ENCODE measurements at places on chromosomes 5 and 9. TPM values are rescaled to one million over a fixed set of nuclear protein-coding genes. Genes with fewer than 3 reads are reported as not detected.

TBC1D2 gene
- total RNA-seq, result 2.9 TPM

TNC gene
- total RNA-seq, result 0.05 TPM

FOXD1 gene
- not detected for total RNA-seq

ARPC5L gene
- total RNA-seq, result 36.8 TPM

ADAMTSL2 gene
- 1.3 TPM for total RNA-seq

SMC5 gene
- 38.1 TPM for total RNA-seq

EPB41L4B gene
- total RNA-seq, result not detected

NPR3 gene
- not detected for total RNA-seq

DMRTA1 gene
- total RNA-seq, result not detected

HSD17B3 gene
- total RNA-seq, result 0.42 TPM

LEAP2 gene
- total RNA-seq, result 0.30 TPM

TEK gene
- total RNA-seq, result not detected

DCAF10 gene
- 7.5 TPM for total RNA-seq

XPA gene
- 20.2 TPM for total RNA-seq

ARHGEF28 gene
- total RNA-seq, result not detected
